Stromal cell of bone marrow (primary cell): ENCODE measurements at places on chromosomes 4 and X.

DNA sequence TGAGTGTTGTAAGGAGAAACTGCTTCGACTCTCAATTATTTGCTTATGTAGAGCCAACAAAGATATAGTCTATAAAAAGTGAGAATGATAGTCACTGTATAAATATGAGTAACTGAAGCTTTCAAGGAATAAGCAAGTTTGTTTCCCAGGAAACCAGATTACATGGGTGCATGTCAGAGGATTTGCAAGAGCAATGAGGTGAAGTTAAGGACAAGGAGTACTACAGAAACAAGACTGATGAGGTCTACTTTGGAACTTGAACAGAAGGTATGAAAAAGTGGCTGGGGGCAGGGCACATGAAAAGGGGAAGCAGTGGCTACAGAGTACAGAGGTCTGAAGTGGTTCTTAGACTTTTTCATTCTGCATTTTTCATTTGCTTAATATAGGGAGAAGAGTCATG lies 321.0 kb upstream of the CXXC4 start:
- DNase-seq: no peak

- no peak for DNase-seq
These were observed 44.3 kb downstream of the TMEM131L start for GRCh38 chr4:153510252-153511001.

DNA sequence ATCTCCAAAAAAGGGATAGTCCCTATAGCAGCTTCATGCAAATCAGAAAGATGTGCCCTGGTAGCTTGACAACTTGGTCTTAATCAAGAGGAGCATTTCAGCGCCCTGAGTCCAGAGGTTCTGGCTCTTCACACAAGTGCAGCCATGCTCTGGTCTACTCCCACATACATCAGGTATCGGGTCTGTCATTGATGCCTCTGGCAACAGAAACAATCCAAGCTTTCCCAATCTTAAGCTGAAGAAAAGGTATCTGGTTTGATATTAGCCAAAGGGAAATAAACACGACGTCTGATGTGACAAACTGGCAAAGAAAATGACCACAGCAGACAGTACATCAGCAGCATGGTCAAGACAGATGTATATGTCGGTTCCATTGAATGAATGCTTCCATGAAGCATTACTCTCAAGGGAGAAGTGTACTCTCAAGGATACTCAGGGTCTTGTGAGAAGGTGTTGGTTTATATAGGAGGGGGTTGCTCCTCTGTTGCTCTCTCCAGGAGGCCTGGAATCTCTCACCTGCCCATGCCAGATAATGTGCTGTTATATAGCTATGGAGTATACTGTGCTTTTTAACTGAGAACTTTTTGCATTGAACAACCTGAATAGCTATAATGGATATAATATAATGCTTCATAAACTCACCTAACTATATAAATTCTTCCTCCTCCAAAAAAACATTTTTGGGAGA lies 879.6 kb upstream of the PCDH10 start:
- DNase-seq: no peak

- DNase-seq: no peak
These were observed 104.8 kb upstream of the ENPP6 start for GRCh38 chr4:184322328-184323025.

- no peak for DNase-seq
These were observed 648.6 kb upstream of the AGA start for GRCh38 chr4:178090640-178091411.

GRCh38 chr4:40586034-40586433 lies 43.6 kb downstream of the RBM47 start:
- no peak for DNase-seq

GRCh38 chr4:73383452-73383851 lies 20.6 kb upstream of the ALB start:
- no peak for DNase-seq

DNA sequence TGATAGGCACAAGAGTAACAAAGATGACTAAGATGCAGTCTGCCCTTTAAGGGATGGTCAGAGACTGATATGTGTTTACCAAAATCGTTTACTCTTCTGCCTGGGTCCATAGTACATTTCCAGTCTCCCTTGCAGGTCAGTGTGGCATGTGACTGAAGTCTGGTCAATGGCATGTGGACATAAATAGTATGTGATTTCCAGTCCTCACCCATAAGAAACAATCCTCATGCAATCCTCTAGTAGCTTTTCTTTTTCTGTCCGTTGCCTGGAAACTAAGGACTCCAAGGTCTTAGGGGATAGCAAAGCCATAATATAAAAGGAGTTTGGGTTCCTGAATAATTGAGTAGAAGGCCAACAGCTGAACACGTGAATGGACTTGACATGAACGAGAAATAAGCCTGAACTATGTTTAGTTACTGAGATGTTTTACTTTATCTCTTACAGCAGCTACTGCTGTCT lies 1.1 kb downstream of the SLC9B2 start:
- no peak for DNase-seq
